ENCODE measurements at places on chromosomes 3 and 15. TPM values are rescaled to one million over a fixed set of nuclear protein-coding genes. Genes with fewer than 3 reads are reported as not detected.

The COL6A5 gene
- not detected for total RNA-seq

The ARHGEF26 gene
- 5.5 TPM for total RNA-seq

The ALDH1A3 gene
- 31.2 TPM for total RNA-seq

The C3orf70 gene
- not detected for total RNA-seq

The SERPINI1 gene
- total RNA-seq: 3.0 TPM

The UPK1B gene
- total RNA-seq: 10.7 TPM

The SUMF1 gene
- total RNA-seq: 21.7 TPM

The CPA3 gene
- not detected for total RNA-seq

The CASR gene
- total RNA-seq: not detected

The ITIH1 gene
- not detected for total RNA-seq

The LTF gene
- total RNA-seq: not detected

The PIF1 gene
- total RNA-seq: 16.2 TPM

The LMAN1L gene
- not detected for total RNA-seq

The ENTPD3 gene
- total RNA-seq: not detected

The PPP2R3A gene
- total RNA-seq: 2.7 TPM

The NBEAL2 gene
- 42.1 TPM for total RNA-seq

The MORC1 gene
- total RNA-seq: not detected

The NR2E3 gene
- total RNA-seq: 0.38 TPM

The RGMA gene
- 0.18 TPM for total RNA-seq

The P2RY13 gene
- total RNA-seq: not detected

The FBXW12 gene
- not detected for total RNA-seq

The GNAI2 gene
- 41.8 TPM for total RNA-seq

The FBXO40 gene
- total RNA-seq: not detected

The ATP8B4 gene
- total RNA-seq: 0.67 TPM

The AADACL2 gene
- total RNA-seq: not detected

The MB21D2 gene
- total RNA-seq: 4.9 TPM

The CGNL1 gene
- total RNA-seq: 2.0 TPM

The SERINC4 gene
- total RNA-seq: 0.05 TPM

The YEATS2 gene
- total RNA-seq: 8.8 TPM

The PTX3 gene
- total RNA-seq: 0.81 TPM

The IMPG2 gene
- not detected for total RNA-seq

The ZDHHC23 gene
- total RNA-seq: 3.5 TPM

The PCLAF gene
- total RNA-seq: 155 TPM

The CCR9 gene
- total RNA-seq: not detected

The FAM98B gene
- 10.1 TPM for total RNA-seq

The CLRN1 gene
- total RNA-seq: not detected

The LRRC3B gene
- not detected for total RNA-seq

The CAMKV gene
- 0.29 TPM for total RNA-seq

The CACNA2D3 gene
- not detected for total RNA-seq

The CPNE4 gene
- total RNA-seq: 5.0 TPM

The GOLGA8S gene
- total RNA-seq: 0.15 TPM

The DGKG gene
- 9.4 TPM for total RNA-seq

The BDH1 gene
- 4.2 TPM for total RNA-seq

The AAGAB gene
- 76.9 TPM for total RNA-seq

The NANOGP8 gene
- total RNA-seq: not detected

The PARP15 gene
- not detected for total RNA-seq

The GCHFR gene
- 6.7 TPM for total RNA-seq

The PROS1 gene
- total RNA-seq: 7.6 TPM

The REC114 gene
- not detected for total RNA-seq

The ITPKA gene
- total RNA-seq: 1.9 TPM

The AGBL1 gene
- not detected for total RNA-seq

The SLC12A6 gene
- total RNA-seq: 4.5 TPM

The MAP1A gene
- 0.83 TPM for total RNA-seq

The ULK3 gene
- total RNA-seq: 30.7 TPM

The SLC12A1 gene
- not detected for total RNA-seq

The ACP3 gene
- not detected for total RNA-seq

The GMNC gene
- not detected for total RNA-seq

The PPIP5K1 gene
- total RNA-seq: 5.1 TPM

The TJP1 gene
- 89.3 TPM for total RNA-seq

The CCR2 gene
- not detected for total RNA-seq
